ENCODE measurements at places on chromosomes 4 and X.
A peak's percentile ranks its signal among the peaks of the same experiment; 100 is the strongest.

GRCh38 chrX:133939655-133940302, 45.6 kb downstream of the GPC3 start:
- DNase-seq = no peak

- no peak for DNase-seq
Measured at GRCh38 chrX:100905620-100906019, 23.1 kb downstream of the XKRX start.

- no peak for DNase-seq
Measured at GRCh38 chr4:170137927-170138326, 48.2 kb upstream of the AADAT start.

DNA sequence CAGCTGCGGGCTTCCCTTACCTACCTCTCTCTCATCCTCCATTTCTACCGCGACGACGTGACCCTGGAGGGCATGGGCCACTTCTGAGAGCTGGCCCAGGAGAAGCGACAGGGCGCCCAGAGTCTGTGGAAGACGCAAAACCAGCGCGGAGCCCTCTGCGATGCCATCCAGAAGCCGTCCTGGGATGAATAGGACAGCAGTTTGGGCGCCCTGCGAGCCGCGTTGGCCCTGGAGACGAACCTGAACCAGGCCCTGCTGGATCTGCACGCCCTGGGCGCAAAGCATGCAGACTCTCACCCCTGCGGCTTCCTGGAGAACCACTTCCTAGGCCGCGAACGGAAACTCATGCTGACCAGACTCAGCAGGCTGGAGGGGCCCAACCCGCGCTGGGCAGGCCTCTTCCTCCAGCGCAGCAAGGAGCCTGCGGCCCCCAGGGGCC, 52.7 kb upstream of the TMPRSS11F start:
- no peak for DNase-seq

DNA sequence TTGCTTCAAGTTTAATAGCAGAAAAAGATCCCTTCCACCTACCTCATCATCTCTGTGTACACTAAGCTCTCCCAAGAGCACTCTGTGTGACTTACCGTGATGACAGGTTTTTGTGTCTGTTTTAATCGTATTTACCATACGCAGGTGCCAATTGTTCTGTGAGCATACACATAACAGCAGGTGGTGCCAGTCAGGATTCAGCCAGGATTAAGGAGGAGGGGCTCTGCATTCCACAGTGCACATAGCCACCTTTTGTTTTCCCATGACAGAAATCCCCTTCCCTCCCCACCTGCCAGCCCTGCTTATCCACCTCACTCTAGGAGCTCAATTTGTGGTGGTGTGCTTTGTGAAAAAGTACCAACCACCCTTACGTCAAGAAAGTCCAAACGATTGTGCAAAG, 14.8 kb downstream of the ANK2 start:
- no peak for DNase-seq

- DNase-seq = no peak
Measured at GRCh38 chr4:42482516-42483327, 85.4 kb downstream of the SHISA3 start.

- no peak for DNase-seq
Measured at GRCh38 chr4:38161208-38162113, 201.3 kb downstream of the PTTG2 start.

- peak; percentile 38 for DNase-seq
Measured at GRCh38 chr4:151117371-151117962, 18.0 kb downstream of the RPS3A start.

GRCh38 chr4:124686279-124686678, 26.3 kb downstream of the ANKRD50 start:
- DNase-seq = no peak

DNA sequence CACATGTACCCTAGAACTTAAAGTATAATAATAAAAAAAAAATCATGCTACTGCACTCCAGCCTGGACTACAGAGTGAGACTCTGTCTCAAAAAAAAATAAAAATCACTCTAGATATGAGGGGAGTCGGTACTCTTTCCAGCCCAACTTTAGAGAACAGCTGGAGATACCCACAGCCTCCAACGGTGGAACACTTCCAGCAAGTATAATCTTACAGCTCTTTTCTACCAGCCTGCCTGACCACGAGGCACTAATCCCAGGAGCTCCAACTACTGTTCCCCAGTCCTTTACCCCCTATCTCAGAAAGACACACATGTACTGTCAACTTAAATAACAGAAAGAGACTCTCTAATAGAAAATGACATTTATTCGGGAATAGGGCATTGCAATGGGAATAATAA, 46.8 kb downstream of the STEEP1 start:
- DNase-seq = no peak

GRCh38 chr4:176272799-176273198, 3.8 kb upstream of the ASB5 start:
- DNase-seq = no peak

DNA sequence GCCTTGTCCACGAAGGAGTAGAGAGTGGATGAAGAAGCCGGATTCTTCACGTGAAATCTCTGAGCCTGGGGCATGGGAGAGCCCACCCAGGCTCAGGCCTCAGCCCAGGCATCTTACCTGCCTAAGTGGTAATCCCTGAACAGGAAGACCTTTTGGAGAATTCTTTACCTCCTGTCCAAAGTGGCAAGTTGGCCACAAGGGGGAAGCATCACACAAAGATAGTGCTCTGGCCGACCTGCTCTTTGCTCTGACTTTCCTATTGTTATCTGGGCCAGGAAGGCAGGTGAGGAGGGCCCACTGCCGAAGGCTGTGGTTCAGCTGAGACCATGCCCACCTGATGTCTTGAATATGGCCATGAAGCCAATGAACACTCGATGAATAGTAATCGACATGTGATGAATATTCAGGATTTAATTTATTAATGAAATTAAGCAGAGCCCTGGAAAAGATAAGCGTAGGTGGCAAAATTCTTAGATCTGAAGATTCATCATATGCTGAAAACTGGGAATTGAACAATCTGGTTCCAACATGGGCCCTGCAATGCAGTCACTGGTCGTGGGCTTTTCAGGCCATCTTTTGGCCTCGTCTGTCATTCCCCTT, 93.8 kb downstream of the PDGFRA start:
- DNase-seq = peak; percentile 43

- no peak for DNase-seq
Measured at GRCh38 chr4:185662030-185662778, 126.9 kb upstream of the PDLIM3 start.

GRCh38 chr4:141797966-141798365, 161.6 kb downstream of the IL15 start:
- DNase-seq = no peak

- no peak for DNase-seq
Measured at GRCh38 chr4:7412554-7412912, 22.2 kb downstream of the PSAPL1 start.

- DNase-seq = no peak
Measured at GRCh38 chr4:2586502-2586901, 50.1 kb downstream of the FAM193A start.

- no peak for DNase-seq
Measured at GRCh38 chr4:96786306-96786705, 946.4 kb downstream of the PDHA2 start.

DNA sequence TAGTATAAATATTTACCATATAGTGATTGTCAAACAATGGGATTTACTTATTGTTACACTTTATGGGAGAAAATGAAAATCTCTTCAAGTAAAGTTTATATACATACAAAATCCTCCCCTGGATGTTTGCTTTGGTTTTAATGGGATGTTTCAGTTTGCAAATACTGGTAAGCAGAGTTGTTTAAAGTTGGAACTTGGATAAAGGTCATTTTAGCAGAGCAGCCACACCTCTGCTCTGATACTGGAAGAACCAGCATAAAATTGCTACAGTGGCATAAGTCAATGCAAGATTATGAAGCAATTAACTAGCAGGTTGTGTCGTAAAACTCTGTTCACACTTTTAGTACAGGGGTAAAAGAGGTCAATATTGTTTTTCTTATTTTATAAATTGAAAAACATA, 101.2 kb downstream of the TRAPPC11 start:
- no peak for DNase-seq

DNA sequence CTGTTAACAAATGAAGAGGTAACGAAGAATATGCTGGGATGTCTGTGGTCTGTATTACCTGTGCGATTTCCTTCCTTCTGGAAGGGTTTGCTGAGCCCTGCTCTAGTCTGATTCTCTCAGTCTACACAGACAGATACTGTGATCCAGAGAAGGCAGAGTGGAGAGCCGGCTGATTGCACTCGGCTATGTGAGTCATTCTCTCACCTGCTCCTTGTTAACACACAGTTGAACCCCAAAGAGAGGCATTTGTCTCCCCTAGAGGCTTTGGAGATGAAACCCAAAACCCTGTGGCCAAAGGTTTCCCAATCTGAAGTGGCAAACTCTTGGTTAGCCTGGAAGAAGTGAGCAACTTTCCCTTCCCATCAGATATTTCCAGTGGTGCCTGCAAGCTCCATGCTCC, 78.1 kb upstream of the GPC4 start:
- DNase-seq = no peak

DNA sequence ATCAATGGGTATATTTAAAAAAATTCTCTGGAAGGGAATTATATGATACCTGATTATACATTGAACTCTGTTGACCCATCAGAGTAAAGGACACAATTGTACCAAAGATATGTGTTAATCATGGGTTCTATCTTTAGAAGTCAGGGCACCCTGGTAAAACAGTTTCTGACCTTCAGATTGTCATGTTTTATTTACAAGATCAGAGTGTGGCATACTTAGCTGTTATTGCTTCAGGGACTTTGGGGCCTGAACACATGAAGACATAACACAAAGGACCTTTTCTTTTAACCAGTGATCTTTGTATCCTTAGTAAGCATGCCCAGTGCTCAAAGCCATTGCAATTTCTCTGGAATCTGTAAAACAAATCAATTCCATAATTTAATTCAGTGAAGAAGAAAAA, 204.8 kb upstream of the RPS6KA3 start:
- no peak for DNase-seq

DNA sequence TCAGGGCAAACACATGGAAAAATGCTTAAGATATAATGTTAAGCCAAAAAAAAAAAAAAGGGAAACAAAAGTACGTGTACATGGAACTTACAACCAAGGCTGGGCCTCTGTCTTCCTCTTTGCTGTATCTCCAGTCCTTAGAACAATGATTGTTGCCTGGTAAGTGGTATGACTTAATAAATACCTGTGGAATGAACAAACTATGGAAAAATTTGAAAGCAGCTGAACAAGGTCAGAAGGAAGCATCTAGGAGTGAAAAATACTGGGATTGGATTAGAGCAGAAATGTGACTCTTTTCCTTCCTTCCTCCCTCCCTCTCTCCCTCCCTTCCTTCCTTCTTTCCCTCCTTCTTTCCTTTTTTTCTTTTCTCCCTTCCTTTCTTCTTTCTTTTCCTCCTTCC, 54.2 kb upstream of the SMIM10 start:
- no peak for DNase-seq

DNA sequence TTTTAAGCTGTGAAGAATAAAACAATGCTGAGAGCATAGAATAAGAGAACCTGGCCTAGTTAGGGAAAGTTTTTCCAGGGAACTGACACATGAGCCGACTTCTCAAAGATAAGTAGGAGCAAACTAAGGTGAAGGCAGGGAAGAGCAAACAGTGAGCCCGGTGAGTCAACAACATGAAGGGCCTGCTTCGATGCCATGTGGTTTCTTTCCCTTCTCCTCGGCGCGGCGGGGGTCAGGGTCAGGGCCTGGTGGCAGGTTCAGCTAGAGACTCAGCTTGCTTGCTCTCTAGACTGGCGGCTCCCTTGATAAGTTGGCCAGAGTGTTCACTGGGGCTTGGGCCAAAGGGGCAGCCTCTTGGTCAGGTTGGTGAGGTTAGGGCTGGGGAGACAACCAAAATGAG, 81.1 kb downstream of the DLG3 start:
- no peak for DNase-seq

DNA sequence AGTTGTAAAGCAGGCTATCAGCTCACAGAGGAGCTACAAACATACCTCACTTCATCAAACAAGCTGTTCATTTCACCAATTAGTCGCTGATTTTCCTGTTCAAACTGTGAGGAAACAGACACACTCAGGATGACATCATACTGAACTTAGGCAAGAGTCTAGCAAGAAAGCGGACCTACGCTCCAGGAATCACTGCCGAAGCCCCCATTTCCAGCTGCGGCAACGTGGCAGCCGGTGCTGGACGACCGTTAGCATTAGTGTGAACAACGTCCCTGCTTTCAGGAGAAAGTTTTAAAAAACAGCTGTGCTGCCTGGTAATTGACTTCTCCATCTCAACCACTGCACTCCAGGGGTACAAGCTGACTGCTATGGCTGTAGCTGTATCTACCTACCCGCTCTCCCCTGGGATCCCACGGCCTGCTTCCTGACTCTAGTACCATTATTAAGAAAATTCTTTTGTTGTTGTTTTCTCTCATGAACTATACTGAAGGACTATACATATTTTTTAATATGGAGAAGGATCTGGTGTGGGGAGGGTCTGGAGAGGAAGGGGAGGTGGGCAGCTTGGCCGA, 38.3 kb downstream of the NSG1 start:
- DNase-seq = no peak

DNA sequence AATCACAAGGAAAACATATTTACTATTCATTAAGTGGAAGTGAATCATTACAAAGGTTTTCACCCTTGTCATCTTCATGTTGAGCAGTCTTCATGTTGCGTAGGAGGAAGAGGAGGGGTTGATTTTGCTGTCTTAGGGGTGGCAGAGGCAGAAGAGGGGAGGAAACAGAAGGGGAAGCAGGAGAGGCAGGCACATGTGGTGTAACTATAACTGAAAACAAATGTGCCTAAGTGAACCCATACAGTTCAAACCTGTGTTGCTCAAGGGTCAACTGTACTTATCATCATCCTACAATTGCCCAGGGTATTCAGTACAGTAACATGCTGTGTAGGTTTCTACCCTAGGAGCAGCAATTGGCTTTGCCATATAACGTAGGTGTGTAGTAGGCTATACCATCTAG, 47.2 kb downstream of the SYNPO2 start:
- DNase-seq = no peak

GRCh38 chr4:147772056-147772455, 40.2 kb downstream of the ARHGAP10 start:
- no peak for DNase-seq

- DNase-seq = no peak
Measured at GRCh38 chr4:82124365-82124764, 249.4 kb downstream of the HNRNPD start.

- DNase-seq = no peak
Measured at GRCh38 chrX:39532761-39533160, 565.0 kb downstream of the BCOR start.

GRCh38 chr4:147682755-147683154, 1.2 kb downstream of the PRMT9 start:
- no peak for DNase-seq

DNA sequence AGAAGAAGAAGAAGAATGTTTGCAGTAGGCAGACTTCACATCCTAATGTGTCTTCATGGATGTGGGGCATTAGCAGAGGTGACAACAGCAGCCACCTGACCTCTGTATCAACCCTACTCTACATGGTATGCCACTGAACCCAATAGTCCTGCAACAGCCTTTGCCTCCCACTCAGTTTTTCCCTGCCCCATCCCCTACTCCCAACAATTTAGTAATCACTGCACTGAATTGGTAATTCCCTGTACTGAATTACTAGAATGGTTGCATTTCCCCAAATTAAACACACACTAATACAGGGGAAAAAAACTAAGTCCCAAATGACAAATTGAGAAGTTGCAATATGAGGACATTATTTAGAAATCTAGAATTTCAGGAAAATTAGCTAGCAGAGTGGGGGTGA, 31.4 kb upstream of the FAM241A start:
- no peak for DNase-seq

All from omental fat pad (tissue), 4 donors.